ENCODE measurements at places on chromosomes 11 and 22.

GRCh38 chr22:46769706-46770105 lies 7.3 kb downstream of the TBC1D22A start:
- DNase-seq: no peak

GRCh38 chr11:92480499-92480898 lies 255.9 kb downstream of the FAT3 start:
- DNase-seq: no peak

DNA sequence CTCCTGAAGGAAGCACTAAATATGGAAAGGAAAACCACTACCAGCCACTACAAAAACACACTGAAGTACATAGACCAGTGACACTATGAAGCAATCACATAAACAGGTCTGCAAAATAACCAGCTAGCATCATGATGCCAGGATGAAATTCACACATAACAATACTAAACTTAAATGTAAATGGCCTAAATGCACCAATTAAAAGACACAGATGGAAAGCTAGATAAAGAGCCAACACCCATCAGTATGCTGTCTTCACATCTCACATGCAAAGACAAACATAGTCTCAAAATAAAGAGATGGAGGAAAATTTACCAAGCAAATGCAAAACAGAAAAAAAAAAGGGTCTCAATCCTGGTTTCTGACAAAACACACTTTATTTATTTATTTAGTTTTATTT lies 171.7 kb downstream of the TTC28 start:
- DNase-seq: no peak

DNA sequence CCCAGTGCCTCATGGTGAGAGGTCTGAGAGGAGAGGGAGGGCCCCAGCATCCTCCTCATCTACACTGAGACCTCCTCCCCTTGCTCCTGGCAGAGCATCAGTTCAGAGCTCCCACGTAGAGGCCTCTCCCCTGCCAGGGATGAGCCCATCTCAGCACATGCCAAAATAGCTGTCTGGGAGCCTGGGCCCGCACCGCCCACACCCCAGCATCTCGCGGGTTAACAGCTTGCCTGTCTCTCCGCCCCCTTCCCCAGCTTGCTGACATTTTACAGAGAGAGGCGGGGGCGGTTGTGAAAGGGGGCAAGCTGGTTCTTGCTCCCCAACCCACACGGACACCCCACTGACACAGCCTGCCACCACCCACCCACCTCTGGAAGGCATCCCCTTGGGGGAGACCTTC lies 6.4 kb downstream of the DGKZ start:
- DNase-seq: peak; percentile 57

GRCh38 chr22:33124471-33124870 lies 66.3 kb upstream of the SYN3 start:
- no peak for DNase-seq

GRCh38 chr22:38923463-38924346 lies 33.7 kb upstream of the APOBEC3A start:
- no peak for DNase-seq

DNA sequence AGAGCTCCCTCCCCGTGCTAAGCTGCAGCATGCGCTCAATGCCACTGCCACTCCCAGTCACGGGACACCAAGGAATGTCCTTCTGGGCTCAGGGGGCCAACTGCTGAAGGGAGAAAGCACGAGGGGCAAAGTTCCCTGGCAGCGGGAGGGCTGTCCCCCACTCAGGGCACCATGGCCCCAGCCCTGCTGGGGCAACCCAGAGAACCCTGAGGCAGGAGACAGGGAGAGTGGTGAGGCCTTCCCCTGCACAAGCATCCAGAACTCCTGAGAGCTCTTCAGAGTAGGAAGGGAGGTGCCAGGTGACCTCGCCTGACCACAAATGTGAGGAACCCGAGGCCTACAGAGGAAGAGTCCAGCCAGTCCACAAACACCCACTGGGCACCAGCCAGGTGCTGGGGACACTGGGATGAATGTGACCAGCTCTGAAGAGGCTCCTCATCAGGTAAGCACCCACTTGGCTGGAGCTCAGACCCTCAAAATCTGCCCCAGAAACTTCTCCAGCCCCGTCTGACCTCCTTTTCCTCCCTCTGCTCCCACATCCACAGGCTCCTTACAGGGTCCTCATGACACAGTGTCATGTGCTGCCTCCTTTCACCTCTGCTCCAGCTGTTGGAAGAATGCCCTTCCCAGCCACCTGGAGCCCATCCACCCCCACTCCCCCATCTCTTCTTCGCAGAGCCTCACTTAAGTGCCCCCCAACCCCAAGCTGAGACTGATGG lies 15.6 kb downstream of the GDPD5 start:
- no peak for DNase-seq

GRCh38 chr11:8415195-8415594 lies 151.5 kb upstream of the LMO1 start:
- no peak for DNase-seq

DNA sequence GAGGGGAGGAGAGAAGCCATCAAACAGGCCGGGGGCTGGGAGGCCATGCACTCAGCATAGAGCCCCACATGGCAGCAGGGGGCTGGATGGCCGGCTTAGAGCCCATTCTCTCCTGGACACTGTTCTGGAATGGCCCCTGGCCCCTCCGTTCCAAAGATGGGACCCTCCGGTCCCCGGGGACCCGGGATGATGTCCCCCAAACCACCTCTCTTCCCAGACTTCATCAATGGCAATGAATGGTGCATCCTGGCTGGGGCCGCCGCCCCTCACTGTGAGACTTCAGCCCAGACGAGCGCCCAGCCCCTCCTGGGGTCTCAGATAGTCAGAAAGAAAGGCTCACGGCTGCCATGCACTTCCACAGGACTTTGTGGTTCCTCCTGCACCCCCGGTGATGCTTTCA lies 13.8 kb upstream of the RTN4R start:
- DNase-seq: no peak

GRCh38 chr22:43186272-43187170 lies at the start of gene TTLL12:
TSS of gene TTLL12 (minus strand) at chr22:43187134. CDS start at chr22:43187069, 65 bp downstream.
- DNase-seq: peak; percentile 9

DNA sequence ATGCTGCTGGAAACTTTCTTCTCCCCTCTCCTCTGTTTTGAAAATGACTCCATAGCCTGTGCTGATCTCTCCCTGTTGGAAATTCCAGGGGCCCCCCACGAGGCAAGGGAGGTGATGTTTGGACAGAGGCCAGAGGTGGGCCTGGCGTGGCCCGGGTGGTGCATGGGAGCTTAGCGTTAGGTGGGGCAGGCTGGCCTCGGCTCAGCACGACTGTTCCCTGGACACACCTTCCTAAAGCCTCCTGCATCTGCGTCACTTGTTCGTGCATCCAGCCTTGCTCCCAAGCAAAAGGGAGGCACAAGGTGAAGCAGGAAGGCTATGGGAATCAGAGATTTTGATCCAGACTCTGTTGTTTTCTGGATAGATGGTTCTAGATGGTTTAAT lies 135.2 kb downstream of the CEP164 start:
- DNase-seq: no peak

DNA sequence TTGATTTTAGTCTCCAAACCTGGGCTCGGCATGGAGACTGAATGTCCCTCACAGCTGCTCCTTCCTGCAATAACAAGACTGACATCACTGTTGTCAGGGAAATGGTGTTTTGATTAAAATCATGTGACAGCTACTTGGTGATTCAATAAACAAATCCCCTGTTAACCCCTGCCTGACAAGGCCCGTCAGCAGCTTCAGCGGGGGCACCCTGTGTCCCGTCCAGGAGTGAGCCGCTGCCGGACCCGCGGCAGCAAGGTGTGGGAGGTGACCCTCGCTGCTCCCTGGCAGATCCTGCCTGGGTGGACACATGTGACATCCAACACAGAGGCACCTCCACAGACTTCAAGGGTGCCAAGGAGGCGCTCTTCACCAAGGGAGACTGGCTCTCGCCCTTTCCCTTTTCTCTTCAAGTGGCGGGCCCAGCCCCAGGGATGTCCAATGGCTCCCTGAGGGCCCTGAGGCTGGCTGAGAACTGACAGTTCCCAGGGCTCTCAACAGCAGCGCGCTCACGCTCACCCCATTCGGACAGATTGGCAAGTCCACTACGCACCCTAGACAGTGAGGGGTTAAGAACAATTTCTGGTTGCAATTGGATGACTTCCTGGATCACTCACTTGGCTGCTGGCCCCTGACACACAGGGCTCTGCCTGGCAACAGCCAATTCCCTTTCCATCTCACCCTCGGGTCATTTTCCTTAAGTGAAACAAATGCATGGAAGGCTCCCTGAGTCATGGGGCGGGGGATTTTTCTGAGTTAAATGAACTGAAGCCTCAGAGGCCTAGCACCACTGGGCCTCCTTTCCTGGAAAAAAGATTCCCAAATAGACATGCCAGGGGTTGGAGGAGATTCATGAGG lies 30.7 kb downstream of the PPP2R1B start:
- DNase-seq: no peak

DNA sequence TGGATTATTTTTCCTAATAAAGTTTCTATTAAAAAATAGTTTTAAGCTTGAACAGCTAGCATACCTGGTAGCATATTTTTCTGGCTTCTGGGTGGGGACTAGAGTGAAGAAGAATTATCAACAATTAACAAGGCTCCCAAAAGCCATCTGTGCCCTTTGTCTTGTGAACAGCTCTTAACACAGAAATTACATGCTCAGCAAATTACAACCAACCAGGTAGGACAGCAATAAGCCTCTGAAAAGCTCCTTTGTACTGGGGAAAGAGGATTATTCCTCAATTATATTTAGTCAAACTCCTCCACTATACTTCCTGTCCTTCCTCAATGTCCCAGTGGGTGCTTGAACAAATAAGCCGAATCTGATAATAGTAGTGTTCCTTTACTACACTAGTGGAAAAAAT lies 162.8 kb downstream of the RAB38 start:
- no peak for DNase-seq

- DNase-seq: no peak
These were observed 57.9 kb downstream of the TRIM29 start for GRCh38 chr11:120079750-120080610.

DNA sequence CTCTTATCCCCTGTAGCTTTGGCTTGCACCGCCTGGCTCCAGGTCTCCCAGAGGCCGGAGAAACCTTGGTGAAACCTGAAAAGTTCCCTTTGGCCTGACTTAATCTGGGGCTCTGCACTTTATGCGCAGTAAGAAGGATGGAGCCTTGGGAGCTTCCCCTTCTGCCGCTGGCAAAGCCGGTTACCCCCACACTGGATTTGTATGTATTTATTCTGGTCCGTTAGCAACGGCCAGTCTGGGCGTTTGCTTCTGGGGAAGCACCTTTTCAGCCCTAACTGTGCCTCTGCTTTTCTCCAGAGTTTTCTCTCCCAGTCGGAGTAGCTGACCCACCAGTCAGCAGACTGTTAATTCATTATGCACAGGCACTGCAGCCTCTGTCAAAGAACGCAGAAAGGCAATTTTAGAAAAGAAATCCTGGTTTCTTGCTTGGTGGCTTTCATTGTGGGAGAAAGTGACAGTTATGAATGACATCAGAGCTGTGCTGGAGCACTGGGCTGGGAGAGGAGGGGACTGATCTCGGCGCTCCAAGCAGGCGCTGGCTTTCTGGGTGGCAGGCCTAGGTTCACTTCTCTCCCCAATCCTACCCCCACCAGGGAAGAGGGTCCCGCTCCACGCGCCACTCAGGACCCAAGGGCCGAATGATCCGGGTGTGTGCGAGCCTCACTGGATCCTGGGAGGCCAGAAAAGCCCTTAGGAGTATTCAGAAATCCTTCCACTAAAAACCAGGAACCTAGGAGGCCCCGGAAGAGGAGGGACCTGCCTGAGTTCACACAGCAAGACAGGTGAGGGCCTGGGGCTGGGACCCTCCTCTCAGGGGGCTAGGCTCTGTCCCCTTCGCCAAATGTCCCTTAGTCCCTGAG lies 70.2 kb downstream of the RTL6 start:
- no peak for DNase-seq

GRCh38 chr11:86138958-86139357 lies 70.1 kb upstream of the PICALM start:
- DNase-seq: no peak

GRCh38 chr22:43481568-43482317 lies 69.9 kb downstream of the MPPED1 start:
- DNase-seq: no peak

DNA sequence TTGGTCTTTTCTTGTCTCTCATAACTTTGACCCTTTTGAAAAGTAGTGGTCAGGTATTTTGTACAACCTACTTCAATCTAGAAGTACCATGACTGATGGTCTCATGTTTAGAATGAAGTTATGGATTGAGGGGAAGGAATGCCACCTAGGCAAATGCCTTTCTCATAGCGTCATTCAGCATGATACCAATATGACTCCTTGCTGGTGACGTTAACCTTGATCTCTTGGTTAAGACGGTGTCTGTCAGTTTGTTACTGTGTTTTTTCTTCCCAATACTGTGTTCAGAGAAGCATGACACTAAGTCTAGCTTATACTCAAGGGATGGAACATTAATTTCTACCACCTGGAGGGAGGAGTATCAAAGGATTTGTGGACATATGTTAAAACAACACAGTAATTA lies 130.9 kb downstream of the KIF18A start:
- DNase-seq: no peak

- DNase-seq: no peak
These were observed 90.9 kb downstream of the LDLRAD3 start for GRCh38 chr11:36034551-36035331.

DNA sequence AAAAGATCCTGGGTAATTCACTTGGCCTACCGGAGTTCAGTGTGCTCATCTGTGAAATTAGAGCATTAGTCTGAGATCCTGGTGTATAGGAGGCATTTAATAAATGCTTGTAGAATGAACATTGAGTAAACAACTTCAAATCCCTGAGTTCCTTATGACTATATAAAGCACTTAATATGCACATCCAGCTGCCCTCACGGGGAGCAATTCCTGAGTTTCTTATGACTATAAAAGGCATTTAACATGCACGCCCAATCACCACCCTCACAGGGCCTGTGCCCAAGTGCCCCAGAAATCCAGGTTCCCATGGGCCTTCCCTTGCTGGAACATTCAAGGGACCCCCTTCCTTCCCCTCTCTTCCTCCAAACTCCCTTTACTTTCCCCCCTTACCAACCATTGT lies 13.6 kb downstream of the DRD2 start:
- DNase-seq: no peak

GRCh38 chr22:49825436-49825835 lies 2.2 kb downstream of the BRD1 start:
- no peak for DNase-seq

DNA sequence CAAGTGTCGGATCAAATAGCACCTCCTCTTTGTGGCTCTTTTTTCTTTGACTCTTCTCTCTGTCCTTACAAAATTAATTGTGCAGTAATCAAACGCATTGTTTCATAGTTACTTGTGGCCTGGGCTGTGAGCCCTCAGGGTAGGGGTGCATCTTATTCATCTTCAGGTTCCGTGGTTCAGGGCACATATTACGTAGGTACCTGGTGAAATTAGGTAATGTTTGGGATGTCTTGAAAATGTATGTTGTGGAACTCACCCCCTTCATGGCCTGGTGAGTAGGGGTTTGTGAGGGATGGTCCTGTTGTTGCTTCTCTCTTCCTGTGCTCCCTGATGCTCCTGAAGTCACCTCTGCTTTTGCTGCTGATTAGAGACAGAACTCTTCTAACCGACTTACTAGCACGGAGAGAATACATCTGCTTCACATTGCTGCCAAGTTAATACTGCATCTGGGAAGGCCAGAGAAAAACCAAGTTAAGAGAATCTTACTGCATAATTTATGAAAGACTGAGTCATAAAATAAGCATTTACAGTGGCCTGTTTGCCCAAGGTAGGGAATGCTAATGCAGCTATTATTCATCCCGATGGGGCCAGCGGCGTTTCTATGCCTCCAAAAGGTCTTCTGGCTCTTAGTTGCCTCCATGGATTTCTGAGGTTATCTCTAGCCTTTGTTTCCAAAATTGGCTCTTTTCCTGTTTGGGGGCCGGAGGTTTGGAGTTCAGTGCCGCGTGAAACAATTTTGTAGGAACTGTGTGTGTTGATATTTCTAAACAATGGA lies 66.9 kb downstream of the TBC1D22A start:
- DNase-seq: no peak
